ENCODE measurements at places on chromosomes 2 and 18. TPM values are rescaled to one million over a fixed set of nuclear protein-coding genes. Genes with fewer than 3 reads are reported as not detected.

CTAGE1 gene
- total RNA-seq: not detected

DNA sequence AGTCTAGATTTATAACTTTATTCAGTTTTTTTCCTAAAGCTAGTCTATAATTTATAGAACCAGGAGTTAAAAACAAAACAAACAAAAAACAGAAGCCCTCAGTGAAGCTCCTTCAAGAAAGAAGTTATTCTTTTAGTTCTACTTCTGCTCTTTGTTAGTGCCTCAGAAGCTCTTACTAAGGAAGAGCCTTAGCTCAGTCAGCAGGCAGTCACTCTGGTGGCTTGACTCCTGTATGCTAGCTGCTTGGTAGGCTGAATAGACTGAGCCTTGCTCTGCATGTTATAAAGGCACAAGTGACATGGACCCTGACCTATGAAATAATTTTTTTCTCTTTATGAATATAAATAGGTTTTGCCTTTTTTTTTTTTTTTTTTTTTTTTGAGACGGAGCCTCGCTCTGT lies 24.8 kb downstream of the NCOA1 start:
- DNase-seq: no peak

DNA sequence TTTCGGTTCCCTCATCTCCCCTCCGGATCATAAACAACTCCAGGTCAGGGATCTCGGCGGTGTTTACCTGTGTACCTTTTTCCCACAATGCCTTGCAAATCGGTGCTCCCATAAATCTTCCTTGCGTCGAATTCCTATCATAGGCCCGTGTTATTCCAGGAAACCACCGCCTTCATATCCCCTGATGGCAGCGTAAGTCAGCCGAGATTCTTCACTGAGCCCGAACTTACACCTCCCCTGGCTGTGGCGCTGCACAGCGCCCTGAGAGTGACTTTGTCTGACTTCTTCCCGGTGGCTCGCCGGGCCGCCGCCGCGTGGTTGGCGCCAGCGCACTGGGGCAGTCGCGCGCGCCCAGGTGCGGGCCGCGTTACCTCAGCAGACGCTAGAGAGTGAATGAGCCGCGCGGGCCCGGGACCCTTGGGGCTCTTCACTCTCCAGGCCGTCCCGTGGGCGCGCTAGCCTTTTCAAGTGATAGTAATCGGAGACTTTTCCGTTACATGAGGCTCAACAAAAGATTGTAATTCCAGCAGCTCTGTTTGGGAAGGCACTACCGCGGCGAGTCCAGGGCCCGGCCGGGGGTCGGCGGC lies 101.6 kb downstream of the SPTBN1 start:
- peak; percentile 75 for DNase-seq

- DNase-seq: no peak
Observed at GRCh38 chr2:170375192-170375591, 197.2 kb downstream of the MYO3B start.

DNA sequence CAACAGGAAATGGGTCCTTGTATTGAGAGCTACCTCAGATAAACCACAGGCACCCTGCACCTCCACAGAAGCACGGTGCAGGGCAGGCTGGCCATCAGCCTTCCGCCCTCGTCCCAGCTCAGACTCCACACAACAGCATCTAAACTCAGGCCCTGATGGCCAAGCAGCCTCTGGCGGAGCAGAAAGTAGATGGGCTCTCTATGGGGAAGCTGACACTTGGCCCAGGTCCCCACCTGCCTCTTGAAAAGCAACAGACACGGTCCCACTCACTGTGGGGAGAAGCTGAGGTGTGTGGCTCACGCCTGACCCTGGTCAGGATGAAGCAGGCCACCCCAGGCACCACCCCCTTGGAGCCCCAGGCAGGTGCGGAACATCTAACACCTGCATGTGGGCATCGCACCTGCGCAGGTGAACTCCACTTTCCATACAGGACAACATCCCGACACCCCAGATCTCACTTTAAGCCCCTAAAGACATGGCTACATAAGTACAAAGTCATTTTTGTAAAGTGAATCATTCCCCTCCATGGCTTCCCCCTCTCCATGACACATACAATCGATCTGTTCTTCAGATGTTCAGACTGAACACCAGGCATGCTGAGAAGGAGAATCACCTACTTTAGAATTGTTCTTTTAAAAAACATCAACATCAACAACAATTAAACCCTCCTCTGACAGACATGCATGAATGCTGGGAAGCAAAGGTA lies 208.4 kb downstream of the ZBTB7C start:
- DNase-seq: no peak

DNA sequence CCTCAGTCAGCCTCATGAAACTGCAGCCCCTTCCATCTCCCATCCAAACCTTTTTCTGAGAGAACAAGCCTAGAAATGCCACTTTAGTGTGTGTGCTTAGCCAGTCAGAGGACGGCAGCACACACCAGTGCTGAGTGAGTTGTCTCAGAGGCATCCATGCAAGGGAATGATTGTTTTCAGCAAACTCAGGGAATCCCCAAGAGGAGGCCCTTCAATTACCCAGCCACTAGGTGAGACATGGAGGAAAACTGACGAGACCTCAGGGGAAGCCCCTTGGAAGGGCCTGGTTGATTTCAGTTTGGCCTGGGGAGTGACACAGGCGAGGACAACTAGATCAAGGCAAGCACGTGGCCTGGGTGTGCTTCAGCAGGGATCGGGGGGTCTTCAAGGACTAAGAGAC lies 49.7 kb downstream of the APOB start:
- DNase-seq: no peak

COL5A2 gene
- 0.24 TPM for total RNA-seq

TMEM37 gene
- 0.37 TPM for total RNA-seq

DNA sequence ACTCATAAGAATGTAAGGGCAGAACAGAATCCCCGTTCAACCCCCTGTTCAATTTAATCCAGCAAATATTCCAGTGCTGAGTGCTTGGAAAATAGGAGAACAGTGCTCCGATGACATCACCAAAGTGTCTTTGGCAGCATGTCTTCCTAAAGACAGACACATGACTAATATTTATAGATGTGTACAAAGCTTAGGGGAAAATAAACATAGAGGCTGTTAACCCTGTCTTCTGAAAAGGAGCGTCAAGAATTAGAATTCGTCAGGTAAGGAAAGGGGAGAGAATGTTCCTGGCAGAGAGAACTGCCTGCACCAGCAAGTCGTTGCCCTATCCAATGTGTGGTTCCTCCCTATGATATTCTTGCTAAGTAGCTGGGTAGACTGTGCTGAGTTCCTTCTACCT lies 72.7 kb downstream of the PLB1 start:
- no peak for DNase-seq

DNA sequence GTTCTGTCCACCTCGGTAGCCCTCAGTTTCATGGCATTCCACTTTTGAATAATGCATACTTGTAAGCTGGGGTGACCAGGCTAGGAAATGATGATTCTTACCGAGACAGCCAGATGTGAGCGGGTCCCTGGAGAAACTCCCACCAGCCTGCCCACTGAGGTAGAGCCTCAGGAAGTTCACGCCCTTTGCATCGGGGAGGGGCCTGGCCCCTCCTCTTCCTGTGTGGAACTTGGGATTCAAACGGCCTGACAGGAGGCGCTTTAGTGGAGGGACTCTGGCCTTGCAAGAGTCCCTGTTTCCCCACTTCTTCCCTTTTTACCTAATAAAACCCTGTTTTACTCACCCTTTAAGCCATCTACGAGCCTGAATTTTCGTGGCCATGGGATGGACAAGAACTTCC lies 44.6 kb downstream of the MRO start:
- no peak for DNase-seq

IL36RN gene
- not detected for total RNA-seq

DNA sequence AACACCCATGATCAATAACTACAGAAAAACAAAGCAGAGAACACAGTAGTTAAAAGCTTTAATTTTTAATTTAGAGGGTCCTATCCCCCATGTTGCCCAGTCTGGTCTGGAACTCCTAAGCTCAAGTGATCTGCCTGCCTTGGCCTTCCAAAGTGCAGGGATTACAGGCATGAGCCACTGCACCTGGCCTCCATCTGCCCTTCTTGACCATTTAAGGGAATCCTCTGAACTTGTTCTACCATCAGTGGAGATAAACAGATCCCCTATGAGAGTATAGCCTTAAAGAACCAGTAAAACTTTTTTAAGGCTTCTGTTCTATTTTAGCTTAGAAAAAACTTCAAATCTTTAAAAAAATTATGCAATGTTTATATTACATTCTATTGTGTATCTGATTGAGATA lies 13.5 kb upstream of the ATP5MC3 start:
- no peak for DNase-seq

IL36A gene
- total RNA-seq: not detected

DNA sequence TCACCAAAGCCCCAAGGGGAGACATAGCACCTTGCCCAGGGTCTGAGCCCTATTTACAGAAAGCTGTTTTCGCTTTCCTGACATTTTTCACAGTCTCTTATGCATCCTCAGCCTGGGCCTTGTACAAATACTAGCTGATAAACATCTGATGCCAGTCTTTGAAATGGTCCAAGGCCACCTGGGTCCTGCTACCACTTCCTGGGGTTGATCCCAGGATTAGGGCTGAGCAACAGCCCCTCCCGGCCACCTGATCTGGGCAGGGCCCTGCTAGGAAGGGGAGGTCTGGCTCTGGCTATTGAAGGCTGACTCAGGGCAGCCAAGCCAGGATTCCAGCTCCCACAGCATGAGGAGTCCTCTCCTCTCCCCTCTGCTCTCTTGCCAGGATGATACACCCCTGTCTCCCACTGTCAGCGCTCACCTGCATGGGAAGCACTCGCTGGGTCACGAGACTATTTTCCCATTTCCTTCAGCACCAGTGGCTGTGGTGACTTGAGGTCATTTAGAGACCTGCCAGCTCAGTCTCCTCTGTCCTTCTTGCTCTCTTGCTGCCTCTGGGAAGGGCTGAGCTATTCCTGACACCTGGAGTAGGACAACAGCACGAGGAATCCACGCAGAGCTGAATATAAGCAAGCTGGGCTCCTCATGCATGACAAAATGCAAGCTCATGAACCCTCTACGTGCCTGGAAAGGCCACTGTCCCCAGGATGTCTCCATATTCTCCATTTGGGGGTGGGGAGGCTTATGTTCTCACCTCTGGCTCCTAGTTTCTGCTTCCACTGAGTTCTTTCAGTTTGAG lies 53.0 kb upstream of the LGALSL start:
- no peak for DNase-seq

DNA sequence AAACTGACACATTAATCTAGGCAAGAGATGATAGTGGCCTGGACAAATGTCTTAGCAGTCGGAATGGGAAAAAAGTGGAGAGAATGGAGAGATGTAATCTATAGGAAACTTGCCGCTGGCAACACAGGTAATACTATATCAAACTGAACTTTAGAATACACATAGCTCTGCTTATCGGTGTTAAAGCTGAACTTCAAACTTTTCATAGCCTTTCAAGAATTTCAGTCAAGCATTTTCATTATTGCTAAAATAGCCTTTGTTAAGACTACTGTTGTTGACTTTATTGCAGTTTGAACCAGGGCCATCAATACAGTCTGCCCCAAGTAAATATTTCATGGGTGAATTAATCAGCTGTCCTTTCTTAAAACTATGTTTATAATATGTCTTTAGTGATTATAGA lies 12.9 kb upstream of the CHST9 start:
- DNase-seq: no peak

GRCh38 chr2:1482253-1482675 lies 69.0 kb downstream of the TPO start:
- no peak for DNase-seq

DNA sequence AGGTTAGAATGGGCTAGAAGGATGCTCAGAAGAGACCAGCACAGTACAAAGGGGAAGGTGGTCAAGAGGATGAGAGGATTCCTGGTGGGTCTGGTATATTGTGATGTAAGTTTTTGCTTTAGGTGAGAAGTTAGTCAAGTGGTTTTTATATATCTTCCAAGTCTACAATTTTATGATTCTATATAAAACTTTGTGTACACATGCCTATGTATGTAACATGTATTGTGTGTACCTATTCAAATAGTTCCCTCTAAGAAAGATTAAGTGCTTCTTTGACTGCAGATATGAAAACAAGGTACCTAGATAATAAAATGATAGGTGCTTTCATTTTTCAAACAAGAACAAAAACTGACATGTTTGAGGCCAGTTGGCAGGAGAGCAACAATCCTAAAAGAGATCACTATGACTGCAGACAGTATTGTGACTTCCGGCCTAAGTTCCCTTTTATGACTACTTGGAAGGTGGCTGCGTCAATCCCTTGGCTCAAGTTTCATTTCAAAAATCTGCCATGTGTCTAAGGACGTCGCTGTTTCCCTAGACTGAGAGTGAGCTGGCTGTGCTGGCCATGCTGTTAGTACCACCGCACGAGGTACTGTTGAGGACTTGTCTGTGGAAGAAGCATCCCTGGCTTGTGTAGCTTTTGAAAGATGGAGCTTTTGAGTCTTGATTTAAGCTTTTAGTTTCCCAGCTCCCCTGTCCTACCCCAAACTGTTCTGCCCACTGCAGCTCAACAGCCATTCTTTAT lies 123.1 kb downstream of the PRPF40A start:
- no peak for DNase-seq

DNA sequence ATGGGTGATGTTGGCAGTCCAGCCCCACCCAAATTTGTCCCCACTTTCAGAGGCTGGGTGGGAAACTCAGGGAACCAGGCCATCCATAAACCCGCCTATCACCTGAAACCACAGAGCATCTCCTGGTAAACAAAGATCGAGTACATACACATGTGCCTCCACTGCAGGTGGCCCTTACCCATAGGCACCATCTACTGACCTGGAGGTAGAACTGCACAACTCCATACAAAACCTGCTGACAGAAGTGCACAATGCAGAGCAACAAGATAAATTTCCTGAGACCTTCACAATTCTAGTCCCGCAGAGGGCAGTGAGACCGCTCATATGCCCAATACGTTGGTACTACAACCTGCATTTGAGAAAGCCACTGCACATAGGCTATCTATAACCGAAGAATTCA lies 856.3 kb downstream of the SUCLG1 start:
- DNase-seq: no peak

DNA sequence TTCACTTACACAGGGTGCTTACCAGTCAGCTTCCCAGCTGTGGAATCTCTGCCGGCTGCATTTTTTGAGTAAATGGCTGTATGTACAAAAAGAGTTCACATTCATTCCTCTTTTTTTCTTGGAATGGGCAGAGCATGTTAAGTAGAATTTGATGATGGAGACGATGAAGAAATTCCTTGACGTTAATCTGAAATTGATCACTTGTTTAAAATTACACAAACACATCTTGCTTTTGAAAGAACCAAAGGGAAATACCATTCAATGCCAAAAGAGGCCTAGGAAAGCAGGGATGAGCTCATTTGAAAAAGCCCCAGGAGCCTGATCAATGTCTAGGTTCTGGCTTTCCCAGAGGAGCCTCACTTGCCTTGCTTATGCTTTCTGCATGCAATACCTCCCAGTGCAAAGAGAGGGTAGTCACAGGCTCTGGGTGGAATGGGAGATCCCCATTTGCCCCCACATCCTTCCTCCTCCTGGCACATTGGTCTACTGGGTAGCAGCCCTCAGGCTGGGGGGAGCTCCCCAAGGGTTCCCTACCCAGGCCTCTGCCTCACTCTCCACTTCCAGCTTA lies 12.3 kb upstream of the SMAD7 start:
- DNase-seq: no peak

DNA sequence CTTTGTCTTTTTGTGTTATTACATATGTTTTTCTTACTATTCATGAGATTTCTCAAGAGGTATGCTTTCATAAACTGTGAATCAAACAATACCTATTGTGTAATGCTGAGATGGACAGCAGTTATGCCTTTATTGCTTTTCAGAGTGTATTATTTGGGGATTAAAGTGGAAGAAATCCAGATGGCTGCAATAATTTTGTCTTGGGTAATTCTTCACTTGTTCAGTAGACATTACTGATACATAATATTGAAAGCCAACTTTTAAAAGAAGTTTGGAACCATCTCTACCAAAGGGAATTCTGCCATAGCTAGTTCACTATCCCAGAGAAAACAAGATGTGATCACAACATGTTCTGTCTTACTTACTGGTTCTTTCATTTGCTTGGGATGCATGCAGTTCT lies 253.4 kb upstream of the ZSWIM2 start:
- DNase-seq: no peak
